ENCODE measurements at places on chromosomes 12 and 14.

GRCh38 chr14:69620211-69620611 lies 8.8 kb downstream of the SUSD6 start:
- DNase-seq: peak; percentile 24

GRCh38 chr12:26608706-26609105 lies 224.3 kb downstream of the ITPR2 start:
- no peak for DNase-seq

GRCh38 chr14:61699027-61699426 lies 3.7 kb downstream of the HIF1A start:
- no peak for DNase-seq

GRCh38 chr12:31119803-31120211 lies 46.1 kb downstream of the DDX11 start:
- DNase-seq: no peak

DNA sequence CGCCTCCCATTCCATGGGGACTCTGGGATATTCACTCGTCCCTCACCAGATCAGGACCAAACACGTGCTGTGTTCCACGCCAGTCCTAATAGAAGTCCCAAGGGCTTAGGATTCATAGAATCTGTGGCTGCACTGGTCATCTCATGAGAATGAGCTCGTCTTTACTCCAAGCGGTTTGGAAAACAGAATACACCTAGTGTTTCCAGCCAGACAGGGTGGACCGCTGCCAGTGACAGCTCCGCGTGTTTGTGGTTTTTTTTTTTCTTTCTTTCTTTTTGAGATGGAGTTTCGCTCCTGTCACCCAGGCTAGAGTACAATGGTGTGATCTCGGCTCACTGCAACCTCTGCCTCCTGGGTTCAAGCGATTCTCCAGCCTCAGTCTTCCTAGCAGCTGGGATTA lies 75.1 kb downstream of the GLT1D1 start:
- no peak for DNase-seq

- DNase-seq: no peak
Observed at GRCh38 chr14:68172627-68173026, 353.0 kb downstream of the RAD51B start.

DNA sequence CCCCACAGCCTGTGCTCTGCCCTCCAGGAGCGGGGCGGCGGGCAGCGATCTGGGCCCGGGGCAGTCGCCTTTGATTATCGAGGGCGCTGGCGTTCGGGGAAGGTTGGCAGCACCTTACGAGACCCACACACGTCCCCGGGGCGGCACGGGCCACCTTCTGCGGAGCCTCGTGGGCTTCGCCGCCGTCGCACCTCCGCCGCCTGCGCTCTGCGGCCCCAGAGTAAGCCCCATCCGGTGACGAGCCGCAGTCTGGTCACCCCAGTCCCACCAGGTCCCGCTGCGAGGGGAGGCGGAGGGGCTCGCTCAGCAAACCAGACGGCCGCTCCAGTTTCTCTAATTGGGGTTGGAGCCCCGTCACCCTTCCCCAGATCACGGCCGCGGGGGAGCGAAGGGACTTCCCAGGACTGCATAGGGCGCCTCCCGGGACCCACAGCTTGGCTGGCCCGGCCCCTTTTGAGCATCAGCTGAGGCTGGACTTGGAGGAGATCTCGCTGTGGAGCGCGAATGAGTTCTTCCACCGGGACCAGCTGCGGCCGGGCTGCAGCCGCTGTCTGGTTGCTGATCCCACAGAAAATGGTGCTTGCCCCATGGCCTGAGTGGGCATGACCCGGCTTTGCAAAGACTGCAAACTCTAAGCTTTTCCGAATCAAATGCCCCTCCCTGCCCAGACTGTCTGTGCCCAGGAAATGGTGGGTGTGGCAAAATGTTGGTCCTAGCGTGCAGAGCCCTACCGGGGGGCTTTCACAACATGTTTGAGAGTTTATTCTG lies 560 bp downstream of the LGALS3 start:
- peak; percentile 47 for DNase-seq

DNA sequence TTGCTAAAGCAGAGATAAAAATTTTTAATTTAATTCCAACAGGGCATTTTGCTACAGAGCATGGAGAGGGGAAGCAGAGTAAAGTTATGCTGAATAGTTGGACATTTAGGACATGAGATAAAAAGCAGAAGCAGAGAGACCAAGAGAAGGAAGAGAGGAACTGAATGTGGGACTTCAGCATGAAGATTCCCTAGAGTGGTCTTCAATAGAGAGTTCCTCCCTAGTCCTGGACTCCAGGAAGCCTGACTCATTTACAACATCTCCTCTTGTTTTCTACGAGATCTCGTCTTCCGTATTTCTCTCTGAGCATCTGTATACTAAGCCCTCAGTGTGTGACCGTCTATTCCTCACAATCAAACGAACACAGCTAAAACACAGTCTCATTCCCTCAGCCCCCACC lies 35.2 kb upstream of the IFT81 start:
- DNase-seq: no peak

DNA sequence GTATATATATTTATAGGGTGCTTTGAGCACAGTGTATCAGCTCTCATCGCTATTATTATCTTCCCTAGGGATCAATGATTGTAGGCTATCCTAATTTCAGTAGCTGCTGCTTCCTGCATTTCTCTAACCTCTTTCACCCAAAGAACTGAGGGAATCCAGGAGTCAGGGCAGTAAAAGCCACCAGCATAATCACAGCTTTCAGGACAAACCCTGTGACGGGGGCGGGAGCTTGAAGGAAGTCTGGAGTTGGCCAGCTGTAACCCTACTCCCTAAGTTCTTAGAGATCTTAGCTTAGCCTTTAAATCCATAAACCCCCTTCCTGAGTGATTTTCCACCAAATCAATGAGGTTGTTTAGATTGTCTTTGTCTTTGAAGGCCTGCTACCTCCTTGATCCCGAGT lies 33.7 kb downstream of the FLVCR2 start:
- no peak for DNase-seq

DNA sequence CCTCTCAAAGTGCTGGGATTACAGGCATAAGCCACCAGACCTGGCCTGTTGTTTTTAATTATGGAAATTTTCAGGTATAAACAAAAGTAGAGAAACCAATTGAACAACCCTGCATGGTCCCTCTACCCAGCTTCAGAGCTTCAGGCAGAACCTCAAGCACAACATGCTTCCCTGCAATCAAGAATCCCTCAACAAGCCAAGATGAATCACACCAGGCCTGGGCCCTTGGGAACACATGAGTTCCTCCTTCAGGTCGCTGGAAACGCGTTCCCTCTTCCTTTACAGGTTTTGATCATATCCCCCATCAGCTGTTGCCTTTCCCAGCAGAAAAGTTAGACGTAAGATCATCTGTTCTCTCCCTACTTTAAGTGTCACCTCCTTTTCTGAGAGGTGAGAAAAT lies 20.5 kb upstream of the CORO1C start:
- no peak for DNase-seq

DNA sequence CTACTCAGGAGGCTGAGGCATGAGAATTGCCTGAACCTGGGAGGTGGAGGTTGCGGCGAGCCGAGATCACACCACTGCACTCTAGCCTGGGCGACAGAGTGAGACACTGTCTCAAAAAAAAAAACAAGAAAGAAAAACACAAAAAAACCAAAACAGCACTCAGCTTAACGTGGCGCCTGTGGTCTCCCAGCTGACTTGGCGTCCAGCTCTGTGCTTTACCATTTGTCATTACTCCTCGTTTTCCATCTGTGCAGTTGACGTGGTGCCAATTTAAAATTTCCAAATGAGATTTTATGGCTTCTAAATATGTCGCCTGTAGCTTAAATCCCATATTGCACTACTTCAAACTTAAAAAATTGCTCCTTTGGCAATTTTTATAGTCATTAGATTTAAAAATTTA lies 2.0 kb downstream of the MGP start:
- DNase-seq: no peak

- peak; percentile 79 for DNase-seq
Observed at GRCh38 chr12:106753526-106753925, 21.0 kb upstream of the RIC8B start.

DNA sequence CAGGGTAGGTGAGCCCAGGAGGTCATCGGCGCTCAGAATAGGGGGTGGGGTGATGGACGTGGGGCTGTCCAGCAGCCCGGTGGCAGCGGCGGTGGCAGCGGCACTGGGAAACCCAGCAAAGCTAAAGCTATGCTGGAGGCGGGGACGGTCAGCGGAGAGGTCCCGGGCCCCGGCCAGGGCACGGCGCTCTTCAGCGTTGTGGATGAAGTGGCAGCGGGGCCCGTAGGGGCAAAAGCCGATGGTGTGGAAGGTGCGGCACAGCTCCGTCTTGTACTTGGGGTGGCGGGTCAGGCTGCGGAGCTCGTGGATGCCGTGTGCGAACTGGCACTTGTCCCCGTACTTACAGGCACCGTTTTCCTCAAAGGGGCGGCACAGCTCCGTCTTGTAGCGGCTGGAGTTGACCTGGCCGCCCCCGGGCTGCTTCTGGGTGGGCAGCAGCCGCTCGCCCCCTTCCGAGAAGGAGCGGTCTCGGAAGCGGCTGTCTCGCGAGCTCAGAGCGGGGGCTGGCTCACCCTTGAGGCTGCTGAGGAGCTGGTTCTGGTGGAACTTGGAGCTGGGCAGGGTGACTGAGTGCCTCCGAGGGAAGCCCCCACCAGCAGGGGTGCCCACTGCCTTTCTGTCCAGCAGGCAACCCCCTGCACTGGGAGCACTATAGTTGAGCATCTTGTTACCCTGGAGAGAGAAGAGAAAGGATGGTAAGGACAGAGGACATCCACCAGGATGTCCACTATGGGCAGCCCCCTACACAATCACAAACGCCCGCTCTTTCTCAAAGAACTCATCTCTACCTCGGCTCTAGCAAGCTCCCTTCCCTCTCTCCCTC lies 2.8 kb downstream of the ZFP36L1 start:
- DNase-seq: peak; percentile 51

DNA sequence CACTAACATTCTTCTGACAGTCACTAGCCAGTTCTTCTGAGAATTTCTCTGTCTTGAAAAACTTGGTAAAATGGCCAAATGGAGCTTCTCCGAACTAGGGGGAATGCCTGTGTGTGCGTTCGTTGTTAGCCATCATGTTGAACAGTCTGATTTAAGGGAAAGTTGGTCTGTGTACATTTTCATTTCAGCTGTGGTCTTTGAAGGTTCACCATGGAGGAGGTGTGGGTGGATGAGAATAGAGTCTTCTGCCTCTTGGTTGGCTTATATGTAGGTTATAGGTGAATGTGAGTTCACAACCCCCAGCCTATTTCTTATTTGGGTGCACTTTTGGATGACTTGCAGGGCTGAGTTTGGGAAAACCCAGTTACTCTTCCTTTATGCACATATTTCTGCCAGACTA lies 12.9 kb downstream of the ETV6 start:
- DNase-seq: no peak

- no peak for DNase-seq
Observed at GRCh38 chr12:50569876-50570275, 65.1 kb downstream of the DIP2B start.

DNA sequence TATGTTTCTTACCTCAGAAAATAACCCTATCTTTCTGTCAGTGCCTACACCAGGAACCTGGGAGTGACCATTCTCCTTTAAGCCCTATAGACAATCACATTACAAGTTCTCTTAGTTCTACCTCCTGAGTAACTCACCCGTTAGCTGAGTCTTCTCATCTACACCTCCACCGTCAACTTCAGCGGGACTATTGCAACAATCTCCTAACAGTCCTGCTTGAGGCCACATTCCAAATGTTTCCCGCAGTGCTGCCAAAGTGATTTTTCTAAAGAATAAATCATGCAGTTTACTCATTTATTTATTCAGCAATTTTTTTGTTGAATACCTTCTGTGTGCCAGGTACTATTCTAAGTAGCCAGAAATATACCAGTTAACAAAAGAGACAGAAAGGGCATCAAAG lies 285.0 kb upstream of the GRIP1 start:
- no peak for DNase-seq

DNA sequence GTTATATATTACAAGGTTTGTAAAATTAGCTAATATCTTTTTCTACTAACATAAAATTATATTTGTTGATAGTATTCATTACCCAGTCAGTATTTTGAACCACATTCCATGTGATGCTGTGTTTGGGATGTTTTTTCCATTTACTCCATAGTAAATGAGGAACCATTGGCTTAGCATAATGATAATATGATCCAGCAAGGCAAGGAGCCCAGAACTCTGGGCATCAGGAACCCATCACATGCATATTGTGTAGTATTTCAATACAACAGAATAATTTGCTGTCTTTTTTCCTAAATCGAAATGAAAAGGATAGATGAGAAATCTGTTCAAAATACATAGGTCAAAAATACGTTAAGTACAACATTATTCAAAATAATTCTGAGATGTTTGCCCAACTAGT lies 48.7 kb upstream of the GARIN2 start:
- no peak for DNase-seq

- no peak for DNase-seq
Observed at GRCh38 chr12:20194171-20194570, 174.2 kb upstream of the PDE3A start.

DNA sequence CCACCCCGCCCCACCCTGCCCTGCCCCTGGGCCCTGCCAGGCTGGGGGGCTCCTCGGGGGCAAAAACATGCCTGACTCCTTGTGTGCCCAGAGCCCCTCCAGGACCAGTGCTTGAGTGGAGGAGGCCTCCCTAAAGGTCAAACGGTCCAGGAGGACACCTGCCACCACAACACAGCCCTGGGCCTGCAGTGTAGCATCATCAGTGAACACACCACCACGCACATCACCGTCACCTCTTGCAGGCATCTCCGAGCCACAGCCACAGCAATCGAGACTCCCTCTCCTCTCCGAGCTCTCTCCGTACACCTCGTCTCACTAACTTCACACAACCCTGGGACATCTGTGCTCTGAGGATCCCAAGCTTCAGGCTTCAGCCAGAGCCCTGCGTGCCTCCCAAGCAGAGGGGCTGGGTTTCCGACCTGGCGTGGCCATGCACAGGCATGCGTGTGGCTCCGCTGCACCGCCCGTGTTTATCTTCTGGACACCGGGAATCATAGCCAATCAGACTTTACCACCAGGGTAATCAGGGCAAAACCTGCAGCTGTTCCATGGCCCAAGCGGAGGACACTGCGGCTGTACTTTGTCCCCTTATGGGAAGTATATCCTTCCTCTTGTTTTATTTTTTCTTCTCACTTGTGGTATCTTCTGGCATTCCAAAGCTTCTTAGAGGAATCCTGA lies 6.2 kb upstream of the DIO3 start:
- no peak for DNase-seq

- DNase-seq: no peak
Observed at GRCh38 chr14:104942586-104942985, 17.9 kb downstream of the PLD4 start.

DNA sequence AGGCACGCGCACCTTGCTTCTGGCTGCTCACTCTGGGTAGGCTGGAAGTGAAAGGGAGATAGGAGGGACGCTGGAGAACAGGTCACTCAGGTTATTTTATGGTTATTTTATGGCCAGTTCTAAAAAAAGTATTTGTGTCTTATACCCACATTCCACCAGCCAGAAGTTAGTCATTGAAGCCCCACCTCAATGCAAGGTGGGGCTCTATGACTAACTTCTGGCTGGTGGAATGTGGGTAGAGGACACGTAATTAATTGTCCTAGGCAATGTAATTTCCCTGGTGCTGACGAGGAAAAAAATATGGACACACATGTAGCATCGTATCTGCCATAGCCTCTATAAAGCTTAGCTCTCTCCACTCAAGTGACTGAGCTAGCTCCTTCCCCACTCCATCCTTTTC lies 104.9 kb downstream of the PDZRN4 start:
- DNase-seq: no peak
